ENCODE measurements at places on chromosomes 7 and 10. TPM values are rescaled to one million over a fixed set of nuclear protein-coding genes. Genes with fewer than 3 reads are reported as not detected.

The OR9A2 gene
- total RNA-seq: not detected

The ZNF789 gene
- total RNA-seq: 8.3 TPM

DNA sequence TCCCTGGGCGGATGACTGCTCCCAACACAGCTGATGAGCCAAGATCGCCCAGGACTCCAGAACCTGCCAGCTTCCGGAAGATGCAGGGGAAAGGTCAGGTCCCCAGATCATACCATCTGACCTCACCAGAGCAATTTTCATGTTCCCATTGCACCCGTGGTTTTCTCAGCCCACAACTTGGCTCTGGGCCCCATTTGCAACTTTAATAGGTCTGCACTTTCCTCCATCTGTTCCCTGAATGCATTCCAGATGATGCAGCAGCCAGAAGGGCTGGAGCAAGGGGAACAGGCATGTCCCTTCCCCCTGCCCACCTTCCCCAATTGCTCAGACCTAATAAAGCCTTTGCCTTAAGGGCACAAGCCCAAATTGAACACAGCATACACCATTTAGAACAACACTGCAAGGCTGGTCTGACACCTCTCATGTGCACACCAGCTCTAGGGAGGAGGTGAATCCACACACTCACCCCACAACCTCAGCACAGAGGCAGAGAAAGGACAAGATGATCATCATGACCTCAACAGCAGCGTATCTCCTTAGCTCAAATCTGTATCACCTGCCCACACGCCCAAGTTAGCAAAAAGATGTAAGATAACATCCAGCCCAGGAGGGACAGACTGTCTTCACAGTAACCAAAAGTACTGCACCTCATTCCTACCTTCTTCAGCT, 87.5 kb downstream of the PLXNA4 start:
- peaks cover 3% of the 10 kb centered on the region for H3K4me1 ChIP-seq
- no peaks in the 10 kb centered on the region for H3K27me3 ChIP-seq
- no peak overlapping the region for H3K4me3 ChIP-seq
- no peaks in the 10 kb centered on the region for H3K36me3 ChIP-seq

The EIF5AL1 gene
- total RNA-seq: 0.75 TPM

- H3K4me3 ChIP-seq: no peak overlapping the region
- DNase-seq: no peak
- no peak overlapping the region for H3K27ac ChIP-seq
- no peaks in the 10 kb centered on the region for H3K27me3 ChIP-seq
- no peaks in the 10 kb centered on the region for H3K36me3 ChIP-seq
These were observed 31.7 kb downstream of the SKIDA1 start for GRCh38 chr10:21493784-21494183.

The CPVL gene
- total RNA-seq: 14.7 TPM
